Heart right ventricle (tissue), 16 donors: ENCODE measurements at places on chromosomes 11 and 22. TPM values are rescaled to one million over a fixed set of nuclear protein-coding genes. Genes with fewer than 3 reads are reported as not detected.

ADSL gene
- total RNA-seq: 55.9 TPM

ANKK1 gene
- total RNA-seq: not detected

BANF1 gene
- total RNA-seq: 211 TPM

KCNJ11 gene
- total RNA-seq: 25.7 TPM

F2 gene
- total RNA-seq: not detected

GSC2 gene
- total RNA-seq: not detected

PANX2 gene
- 0.15 TPM for total RNA-seq

PYGM gene
- total RNA-seq: 249 TPM

CHRDL2 gene
- total RNA-seq: 18.7 TPM

RFPL3 gene
- not detected for total RNA-seq

DDX10 gene
- total RNA-seq: 10.7 TPM

TSPAN32 gene
- 22.6 TPM for total RNA-seq

CDC42EP1 gene
- total RNA-seq: 22.6 TPM

FJX1 gene
- total RNA-seq: 0.66 TPM

SLC22A6 gene
- total RNA-seq: not detected

RBMXL2 gene
- not detected for total RNA-seq

RAB39A gene
- total RNA-seq: 0.61 TPM

MOB2 gene
- 39.7 TPM for total RNA-seq

KRTAP5-1 gene
- not detected for total RNA-seq

CEP57 gene
- total RNA-seq: 19.0 TPM

EHBP1L1 gene
- total RNA-seq: 113 TPM

ARVCF gene
- 22.2 TPM for total RNA-seq

RIC3 gene
- total RNA-seq: 11.2 TPM
